ENCODE measurements at places on chromosomes 5 and 9.

DNA sequence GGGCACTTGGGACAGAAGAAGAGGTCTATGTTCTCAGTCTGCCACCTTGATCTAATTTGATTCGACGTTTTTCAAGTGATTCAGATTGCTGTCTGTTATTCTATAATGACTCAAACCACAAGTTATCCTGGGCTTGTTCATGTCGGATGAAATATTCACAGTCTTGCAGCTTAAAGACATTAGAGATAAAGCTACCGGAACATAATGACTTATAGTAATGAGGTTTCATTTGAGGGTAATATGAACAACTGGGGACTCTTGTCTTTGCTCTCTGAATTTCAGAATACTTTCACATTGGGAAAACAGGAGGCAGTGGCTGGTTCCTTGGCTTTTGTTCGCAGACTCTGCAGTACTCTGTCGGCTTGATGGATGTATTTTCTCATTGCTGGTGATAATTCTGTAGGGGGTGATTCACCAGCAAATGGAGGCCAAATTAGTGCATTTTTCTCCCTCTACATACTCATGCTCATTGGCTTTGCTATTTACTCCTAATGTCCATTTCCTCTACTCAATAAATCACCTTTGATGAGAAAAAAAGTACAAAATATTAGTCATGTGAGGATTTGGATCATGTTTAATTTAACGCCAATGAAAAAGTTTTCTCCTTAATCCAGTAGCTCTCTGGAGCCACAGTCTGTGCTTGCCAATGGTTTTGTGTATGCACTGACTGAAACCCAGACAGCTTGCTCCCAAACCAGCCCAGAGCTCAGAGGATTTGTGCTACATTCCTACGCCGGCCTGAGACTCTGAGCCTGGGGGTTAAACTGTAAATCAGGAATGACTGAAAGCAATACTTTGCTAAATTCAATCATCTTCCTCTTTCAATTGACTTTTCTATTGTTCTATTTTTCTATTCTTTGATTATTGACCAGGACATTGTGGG lies 154.7 kb upstream of the ANKH start:
- no peak for DNase-seq

GRCh38 chr5:1476967-1477310 lies 31.7 kb upstream of the SLC6A3 start:
- no peak for DNase-seq

DNA sequence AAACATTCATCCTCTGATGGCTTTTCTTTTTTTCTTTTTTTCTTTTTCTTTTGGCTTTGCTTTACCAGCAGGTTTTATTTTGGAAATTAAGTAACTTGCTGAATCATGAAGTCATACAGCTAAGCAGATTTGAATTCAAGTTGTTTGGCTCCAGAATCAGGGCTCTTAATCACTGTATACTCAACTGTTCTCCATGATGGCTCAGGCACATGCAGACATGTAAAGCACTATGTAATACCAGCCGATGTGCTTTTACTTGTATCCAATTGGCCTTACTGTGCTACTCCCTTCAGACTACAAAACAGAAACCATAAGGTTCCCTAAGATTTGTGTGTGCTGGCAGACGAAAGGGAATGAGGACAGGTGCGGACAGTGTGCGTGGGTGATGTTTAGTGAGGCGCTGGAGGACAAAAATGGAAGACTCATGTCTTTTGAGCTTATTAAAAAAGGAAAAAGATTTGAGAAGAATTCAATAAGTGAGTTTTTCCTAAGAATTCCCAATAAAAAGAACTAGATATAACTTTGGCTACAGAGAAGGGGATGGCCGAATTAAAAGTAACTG lies 44.7 kb upstream of the OTP start:
- no peak for DNase-seq

DNA sequence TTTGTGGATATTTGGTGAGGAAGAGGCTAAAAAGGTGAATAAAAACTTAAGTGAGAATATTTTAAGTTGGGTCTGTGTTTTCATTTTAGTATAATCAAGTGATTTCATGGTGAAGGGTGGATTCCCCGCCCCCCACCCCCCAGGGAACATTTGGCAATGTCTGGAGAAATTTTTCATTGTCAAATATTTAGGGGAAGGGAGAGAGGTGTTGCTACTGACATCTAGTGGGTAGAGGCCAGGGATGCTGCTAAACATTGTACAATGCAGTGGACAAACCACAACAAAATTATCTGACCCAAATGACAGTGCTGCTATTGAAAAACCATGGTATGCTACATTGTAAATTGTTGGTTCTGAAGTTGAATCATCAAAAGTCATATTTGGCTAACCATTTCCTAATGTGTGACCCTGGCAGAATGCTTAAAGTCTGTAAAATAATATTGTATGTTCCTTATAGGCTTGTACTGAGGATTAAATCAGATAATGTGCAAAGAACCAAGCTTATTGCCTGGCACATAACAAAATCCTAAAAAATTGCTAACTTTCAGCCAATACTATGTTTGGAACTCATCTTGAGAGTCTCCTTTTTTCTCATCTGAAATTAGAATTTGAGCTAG lies 5.6 kb downstream of the C5orf24 start:
- no peak for DNase-seq

DNA sequence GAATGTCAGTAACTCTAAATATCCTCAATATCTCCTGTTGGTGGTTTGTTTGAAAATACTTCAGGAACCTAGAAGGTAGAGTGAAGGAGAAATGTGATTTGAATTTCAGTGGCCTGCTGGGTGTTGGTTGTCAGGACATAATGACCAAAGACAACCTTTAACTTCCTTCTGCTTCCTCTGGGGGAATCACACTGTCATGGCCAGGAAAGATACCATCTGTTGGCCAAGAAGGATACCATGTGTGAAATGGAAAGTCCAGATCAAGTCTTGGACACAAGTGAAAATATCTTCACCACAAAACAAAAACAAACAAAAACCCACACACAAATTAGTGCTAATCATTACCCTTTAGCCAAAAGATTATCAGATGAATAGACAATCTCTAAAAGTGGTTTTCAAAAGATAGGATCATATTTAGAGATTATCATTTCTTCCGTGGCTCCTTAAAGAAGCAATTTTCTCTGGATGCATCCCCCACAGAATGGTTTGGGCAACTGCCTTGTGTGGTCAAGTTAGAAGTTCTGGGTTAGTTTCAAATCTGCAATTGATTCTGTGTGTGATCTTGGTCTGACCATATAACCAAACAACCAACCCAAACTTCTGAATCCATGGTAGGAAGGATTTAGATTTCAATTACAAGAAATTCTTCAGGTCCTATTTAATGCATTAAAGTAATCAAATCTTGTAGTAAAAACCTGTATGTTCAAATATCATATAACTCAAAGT lies 1.6 kb downstream of the C1QTNF3 start:
- DNase-seq: no peak
